ENCODE measurements at places on chromosomes 2 and 18.

DNA sequence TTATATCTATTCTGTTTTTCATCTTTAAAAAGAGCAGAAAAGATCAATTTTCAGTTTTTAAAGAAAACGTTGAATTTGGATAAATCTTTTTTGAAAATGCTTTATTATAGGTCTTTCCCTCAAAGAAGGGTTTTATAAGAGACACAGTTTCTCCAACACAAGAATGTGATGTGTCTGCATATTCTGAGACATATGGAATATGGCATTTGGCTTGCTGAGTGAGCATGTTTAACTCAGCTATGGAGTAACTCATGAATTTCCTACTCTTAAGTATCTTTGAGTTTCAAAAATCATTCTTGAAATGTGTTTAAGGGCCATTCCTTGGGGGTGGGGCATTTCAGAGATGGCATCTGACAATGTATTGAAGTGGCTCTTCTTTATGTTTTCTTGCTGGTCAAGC, 191.5 kb downstream of the CCDC85A start:
- DNase-seq, result no peak

DNA sequence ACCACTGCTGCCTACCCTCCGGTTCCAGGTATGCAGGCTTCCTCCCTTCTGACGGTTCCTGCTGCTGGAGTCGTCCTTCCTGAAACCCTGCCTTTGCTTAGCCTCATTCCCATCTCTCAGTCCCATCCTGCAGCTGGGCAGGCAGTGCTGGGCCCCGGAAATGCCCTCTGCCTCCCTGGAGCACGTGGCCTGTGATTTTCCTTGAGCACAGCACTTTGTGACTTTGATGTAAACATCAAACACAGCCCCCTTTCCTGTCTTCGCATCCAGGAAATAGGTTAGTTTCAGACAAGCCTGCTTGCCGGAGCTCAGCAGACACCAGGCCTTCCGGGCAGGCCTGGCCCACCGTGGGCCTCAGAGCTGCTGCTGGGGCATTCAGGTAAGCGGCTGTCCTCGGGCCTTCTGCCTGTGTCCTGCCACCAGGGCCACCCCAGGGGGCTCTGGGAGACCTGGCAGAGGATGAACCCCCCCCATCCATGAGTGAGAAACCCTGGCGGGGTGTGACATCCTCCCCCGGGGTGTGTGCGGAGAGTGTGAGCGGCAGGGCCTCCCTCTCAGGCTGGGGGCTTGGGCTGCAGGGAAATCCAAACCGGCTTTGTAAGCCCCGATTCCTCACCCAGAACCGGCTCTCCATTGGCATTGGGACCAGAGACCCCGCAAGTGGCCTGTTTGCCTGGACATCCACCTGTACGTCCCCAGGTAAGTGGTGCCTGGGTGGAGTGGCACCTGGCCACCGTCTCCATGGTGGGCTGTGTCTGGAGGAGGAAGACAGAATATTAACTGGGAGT, at the start of gene ZAP70:
Gene ZAP70 (plus strand): TSS at position 281 of the 788 bp plus-strand sequence. CDS start 10,461 bp downstream, outside the sequence.
- DNase-seq, result peak; percentile 51

DNA sequence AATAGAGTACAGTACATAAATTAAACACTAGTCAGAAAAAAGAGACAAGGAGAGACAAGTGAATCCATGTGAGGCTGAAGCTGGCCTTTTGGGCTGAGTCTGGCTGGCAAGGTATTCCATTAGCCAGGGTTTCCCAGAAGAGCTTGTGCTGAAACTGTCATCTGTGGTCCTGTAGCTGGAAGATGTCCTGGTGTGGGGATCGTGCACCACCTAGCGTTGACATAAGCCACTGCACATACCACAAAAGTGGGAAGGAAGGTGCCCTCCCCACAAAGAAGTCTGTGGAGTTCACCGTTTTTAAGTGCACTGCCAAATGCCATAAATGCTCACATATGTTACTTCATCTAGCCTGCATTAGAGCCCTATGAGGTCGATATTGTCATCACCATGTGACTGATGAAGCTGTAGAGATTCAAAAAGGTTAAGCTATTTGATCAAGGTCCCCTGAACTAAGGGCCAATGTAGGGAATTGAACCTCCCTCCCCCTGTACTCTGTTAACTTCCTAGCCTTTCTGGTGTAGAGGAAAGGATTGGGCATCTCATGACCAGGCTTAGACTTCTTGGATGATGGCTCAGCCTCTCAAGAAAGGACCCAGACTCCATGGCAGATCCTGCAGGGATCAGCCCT, 31.9 kb upstream of the GALNT14 start:
- peak; percentile 13 for DNase-seq

- no peak for DNase-seq
These were observed 127.3 kb upstream of the ERBB4 start for GRCh38 chr2:212665948-212666347.

GRCh38 chr2:238450440-238450861, 23.7 kb downstream of the ASB1 start:
- DNase-seq, result no peak

GRCh38 chr2:15364561-15364960, 196.6 kb downstream of the NBAS start:
- no peak for DNase-seq

DNA sequence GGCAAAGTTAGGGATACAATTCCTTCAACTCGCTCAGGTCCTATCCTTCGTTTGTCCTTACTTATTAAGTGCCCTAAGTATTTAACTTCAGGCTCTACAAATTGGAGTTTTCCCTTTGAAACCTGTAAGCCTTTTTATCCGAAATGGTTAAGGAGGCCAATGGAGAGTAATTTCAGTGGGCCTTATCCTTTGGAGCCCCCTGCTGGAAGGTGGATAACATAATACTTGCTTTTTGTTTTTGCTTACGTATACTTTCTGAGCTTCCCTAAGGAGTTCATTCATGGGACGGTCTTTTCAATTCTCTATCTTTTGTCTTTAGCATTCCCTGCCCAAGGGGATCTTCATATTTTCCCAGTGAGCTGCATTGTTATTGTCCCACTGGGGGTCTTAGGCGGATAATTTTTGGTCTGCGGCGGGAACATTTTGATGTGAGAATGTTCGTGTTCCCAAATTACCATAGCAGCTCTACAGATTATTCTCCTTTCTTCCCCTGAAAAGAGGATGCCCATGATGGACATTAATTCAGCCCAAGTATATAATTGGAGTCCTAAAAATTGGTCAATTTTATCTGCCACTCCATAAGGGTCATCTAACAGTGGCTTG, 34.4 kb upstream of the TRAPPC8 start:
- DNase-seq, result peak; percentile 2

DNA sequence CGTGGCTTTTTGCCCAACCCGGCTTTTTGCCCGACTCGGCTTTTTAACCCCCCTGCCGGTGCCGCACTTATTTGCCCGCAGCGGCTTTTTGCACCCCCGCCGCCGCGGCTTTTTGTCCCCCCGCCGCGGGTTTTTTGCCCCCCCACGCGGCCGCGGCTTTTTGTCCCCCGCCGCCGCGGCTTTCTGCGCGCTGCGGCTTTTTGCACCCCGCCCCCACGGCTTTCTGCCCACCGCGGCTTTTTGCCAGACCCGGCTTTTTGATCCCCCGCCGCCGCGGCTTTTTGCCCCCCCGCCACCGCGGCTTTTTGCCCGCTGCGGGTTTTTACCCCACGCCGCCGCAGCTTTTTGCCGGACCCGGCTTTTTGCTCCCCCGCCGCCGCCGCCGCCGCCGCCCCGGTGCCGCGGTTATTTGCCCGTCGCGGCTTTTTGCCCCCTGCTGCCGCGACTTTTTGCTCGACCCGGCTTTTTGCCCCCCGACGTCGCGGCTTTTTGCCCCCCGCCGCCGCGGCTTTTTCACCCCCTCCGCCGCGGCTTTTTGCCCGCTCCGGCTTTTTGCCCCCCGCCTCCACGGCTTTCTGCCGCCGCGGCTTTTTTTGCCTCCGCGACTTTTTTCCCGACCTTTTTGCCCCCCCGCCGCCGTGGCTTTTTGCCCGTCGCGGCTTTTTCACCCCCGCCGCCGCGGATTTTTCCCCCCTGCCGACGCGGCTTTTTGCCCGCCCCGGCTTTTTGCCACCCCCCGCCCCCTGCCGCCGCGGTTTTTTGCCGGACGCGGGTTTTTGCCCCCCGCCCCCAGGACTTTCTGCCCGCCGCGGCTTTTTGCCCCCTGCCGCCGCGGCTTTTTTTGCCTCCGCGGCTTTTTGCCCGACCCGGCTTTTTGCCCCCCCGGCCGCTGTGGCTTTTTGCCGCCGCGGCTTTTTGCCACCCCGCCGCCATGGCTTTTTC, 2786.5 kb downstream of the RPIA start:
- no peak for DNase-seq

- DNase-seq, result no peak
These were observed 72.7 kb downstream of the CLIP4 start for GRCh38 chr2:29187926-29188325.

DNA sequence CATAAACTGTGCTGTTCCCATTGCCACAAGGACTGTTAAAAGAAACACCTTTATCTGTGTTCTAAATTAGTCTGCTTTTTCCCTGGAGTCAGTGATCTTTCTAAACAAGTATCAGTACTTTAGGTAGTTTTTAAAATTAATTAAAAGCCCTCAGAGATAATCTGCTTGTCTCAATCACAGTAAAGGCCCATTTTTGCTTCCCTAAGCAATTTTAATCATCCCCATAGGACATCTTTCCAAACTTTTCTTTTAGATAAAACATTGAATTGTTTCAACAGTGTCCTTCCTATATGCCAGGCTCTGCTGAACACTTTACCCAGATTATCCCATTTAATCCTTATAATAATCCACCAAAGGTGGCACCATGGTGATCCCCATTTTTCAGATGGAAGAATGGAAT, 3.9 kb downstream of the ERICH2 start:
- DNase-seq, result no peak

- no peak for DNase-seq
These were observed 224.5 kb downstream of the CCDC102B start for GRCh38 chr18:69022426-69022825.

- no peak for DNase-seq
These were observed 319.5 kb upstream of the HNMT start for GRCh38 chr2:137644731-137645130.

DNA sequence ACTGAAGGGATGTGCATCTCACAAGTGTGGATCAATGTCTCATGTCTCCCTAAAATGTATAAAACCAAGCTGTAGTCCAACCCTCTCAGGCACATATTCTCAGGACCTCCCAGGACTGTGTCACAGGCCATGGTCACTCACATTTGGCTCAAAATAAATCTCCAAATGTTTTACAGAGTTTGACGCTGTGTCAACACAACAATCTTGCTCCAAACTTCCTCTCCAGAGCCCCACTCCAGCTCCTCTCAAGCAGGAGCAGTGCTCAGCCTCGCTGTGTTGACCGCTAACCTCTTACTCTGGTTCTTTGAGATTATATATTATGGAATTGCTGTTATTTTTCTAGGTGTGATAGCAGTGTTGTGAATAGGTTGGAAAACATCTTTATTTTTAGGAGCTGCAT, 56.2 kb downstream of the CYP27C1 start:
- DNase-seq, result no peak

- no peak for DNase-seq
These were observed 108.3 kb downstream of the CDH7 start for GRCh38 chr18:65859075-65859474.

DNA sequence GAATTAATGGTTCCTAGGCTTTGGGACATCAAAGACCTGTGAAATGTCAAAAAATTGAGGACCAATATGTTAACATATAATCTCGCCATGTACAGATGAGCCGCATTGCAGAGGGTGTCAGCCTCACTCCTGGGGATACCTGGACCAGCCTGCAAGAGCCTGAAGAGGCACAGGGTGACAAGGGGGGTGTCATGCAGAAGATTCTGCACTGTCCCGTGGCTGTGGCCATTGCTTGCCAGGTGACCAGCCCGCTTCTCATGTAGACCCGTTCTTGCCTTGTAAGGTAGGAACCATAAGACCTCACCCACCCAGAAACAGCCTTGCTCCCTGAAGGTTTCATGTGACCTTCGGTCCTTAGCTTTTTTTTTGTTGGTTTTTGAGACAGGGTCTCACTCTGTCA, 37.5 kb downstream of the TMEM37 start:
- DNase-seq, result no peak

GRCh38 chr2:85132397-85132796, 795 bp upstream of the TCF7L1 start:
- no peak for DNase-seq

DNA sequence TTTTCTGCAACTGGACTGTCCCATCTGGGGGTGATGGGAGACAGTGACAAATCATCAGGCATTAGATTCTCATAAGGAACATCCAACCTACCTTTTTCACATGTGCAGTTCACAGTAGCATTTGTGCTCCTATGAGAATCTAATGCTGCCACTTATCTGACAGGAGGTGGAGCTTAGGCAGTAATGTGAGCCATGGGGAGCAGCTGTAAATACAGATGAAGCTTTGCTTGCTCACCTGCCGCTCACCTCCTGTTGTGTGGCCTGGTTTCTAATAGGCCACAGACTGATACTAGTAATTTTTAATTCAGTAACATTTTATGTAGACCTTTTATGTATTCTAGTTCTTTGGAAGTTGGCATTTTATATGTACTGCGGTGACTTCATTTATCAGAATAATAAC, 180.1 kb upstream of the SPOPL start:
- no peak for DNase-seq

GRCh38 chr2:238513346-238513745, 86.6 kb downstream of the ASB1 start:
- DNase-seq, result no peak

GRCh38 chr2:97931858-97932225, 63.9 kb downstream of the TMEM131 start:
- DNase-seq, result no peak

GRCh38 chr2:176748662-176749061, 463.9 kb upstream of the HNRNPA3 start:
- DNase-seq, result no peak

- no peak for DNase-seq
These were observed 205.1 kb downstream of the ARL4C start for GRCh38 chr2:234291765-234292204.

DNA sequence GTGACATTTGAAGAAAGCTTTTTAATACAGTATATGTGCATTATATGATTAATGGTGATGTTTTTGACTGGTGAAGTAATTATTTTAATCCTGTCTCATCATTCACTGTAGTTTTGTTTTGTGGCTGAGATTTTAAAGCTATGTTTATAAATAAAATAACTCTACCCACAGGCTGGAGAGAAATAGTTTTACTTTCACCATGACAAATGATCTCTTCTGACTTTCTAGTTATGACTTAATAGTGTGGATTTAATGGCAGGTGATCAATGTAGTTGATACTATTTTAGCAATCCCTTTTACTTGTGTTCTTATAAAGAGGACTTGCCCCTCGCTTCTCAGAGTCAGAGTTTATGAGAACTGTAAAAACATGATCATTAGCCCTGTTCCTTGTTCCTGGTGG, 289.5 kb upstream of the SIX3 start:
- DNase-seq, result no peak

GRCh38 chr2:174771631-174772471, 7.6 kb upstream of the CHRNA1 start:
- no peak for DNase-seq

- no peak for DNase-seq
These were observed 80.7 kb upstream of the RASGRP3 start for GRCh38 chr2:33395655-33396249.

- DNase-seq, result no peak
These were observed 149.0 kb downstream of the PXDN start for GRCh38 chr2:1595274-1595673.

- no peak for DNase-seq
These were observed 37.8 kb downstream of the AGPS start for GRCh38 chr2:177430411-177430810.

Measured in activated gamma-delta T cell treated with anti-CD3 and anti-CD28 coated beads, Interleukin-2, amount 50 U/mL, for 16 hours (primary cell).